SK-N-MC (cell line): ENCODE measurements at places on chromosomes 2 and 18.

DNA sequence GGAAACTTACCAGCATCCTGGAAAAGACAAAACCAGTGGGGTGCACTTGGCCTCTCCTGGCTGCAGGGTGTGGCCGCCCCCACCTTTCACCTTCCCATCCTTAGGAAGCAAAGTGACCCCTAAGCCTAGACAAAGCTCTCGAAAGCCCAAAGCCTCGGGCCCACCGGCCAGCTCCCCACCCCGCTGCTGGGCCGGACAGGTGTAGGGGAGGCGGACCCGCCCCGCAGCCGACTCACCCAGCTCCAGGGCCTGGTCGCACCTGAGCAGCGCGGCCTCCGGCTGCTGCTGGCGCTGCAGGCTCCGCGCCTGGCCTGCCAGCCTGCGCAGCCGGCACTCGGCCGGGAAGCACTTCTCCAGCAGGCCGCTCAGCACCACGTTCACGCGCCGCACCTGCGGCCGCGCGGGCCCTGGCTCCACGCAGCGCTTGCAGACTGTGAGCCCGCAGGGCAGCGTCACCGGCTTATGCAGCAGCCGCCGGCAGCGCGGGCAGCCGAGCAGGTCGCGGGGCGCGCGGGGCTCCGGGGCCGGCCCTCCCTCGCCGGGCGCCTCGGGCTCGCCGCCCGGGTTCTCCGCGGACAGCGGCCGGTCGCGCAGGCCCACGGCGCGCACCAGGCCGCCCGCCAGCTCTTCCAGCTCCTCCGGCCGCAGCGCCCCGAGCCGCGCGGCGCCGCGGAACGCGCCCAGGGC, 979 bp downstream of the LONRF2 start:
- DNase-seq, result no peak

- no peak for DNase-seq
Measured at GRCh38 chr2:67438337-67438736, 41.2 kb downstream of the ETAA1 start.

GRCh38 chr2:236761358-236761757, 191.7 kb downstream of the ACKR3 start:
- no peak for DNase-seq

DNA sequence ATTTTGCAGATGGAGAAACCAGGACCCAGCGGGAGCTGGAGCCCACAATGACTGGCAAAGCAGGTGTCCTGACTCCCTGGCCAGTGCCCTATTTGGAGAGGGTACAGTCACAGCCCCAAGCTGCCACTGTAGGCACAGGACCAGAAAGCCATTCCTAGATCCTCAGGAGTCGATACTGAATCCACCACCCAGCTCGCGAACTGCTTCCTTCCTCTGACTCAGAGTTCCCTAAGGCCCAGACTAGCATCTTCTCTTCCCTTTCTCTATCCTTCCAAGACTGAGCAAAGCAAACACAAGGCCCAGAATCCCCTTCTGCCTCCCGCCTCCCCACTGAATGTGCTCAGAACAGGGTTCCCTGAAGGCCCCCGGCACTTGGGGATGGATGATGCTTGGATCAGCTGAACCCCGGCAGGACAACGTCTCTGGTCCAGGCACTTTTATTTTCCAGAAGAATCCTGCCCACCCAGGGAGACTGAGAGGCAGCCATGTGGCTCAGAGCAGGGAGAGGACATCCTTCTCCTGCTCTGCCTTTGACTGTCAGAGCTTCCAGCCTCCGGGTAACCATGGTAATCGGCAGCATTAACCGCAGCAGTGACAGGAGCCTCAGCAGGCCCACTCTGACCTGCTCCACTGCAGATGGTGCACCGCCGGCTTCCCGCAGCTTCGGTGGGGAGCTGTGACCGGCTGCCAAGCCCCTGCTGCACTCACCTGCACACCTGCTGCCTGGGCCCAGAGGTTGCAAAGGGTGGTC, 34.8 kb upstream of the KLHL29 start:
- DNase-seq, result no peak

GRCh38 chr18:74856928-74857327, 259.3 kb downstream of the ZNF407 start:
- DNase-seq, result no peak

DNA sequence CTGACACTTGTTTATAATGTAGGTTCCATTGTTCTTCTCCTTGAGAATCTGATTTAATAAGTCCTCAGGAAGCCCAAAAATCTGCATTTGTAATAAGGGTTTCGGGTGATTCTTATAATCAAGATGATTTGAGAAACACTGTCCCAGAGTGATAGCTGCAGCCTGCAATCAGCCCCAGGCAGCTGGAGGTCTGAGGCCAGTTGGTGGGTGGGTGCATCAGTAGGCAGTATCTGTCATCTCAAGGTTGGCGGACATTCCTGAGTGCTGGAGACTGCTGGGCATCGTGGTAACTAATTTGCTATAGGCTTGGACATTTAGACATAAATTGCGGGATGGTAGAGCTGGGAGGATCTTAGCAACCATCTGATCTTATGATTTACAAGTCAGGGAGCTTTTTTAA, 2.7 kb upstream of the IL18RAP start:
- DNase-seq, result no peak

GRCh38 chr2:16907645-16908282, 242.1 kb upstream of the CYRIA start:
- DNase-seq, result no peak

DNA sequence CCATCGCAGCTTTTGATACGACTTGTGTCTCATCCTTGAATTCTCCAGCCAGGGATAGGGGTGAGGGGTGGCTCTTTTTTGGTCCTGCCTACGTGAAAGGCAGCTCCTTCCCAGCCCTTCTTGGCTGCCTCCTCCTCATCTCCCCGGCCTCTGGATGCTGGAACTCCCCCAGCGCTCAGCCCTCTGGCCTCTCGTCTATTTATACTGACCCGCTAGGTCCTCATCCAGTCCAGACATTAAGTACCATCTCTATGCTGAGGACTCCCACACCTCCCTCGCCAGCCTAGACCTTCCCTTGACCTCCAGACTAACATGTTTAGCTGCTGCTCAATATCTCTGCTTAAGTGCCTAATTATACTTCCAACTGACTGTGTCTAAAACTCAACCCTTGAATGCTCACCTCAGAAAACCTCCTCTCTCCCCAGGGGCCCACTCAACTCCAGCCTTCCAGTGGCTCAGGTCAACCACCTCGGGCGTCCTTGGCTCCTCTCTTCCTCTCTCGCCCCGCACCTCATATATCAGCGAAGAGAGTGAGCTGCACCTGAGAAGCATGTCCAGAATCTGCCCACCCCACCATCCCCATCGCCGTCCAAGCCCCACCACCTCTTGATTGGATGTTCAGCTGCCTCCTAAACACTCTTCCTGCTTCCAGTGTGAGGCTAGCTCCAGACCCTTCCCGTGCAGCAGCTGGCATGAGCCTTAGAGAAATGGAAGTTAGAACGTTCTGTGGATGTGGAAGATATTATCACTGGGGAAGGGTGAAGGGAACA, 34.8 kb downstream of the TOGARAM2 start:
- DNase-seq, result no peak

- no peak for DNase-seq
Measured at GRCh38 chr2:161096336-161096735, 63.9 kb upstream of the TANK start.
